ENCODE measurements at places on chromosomes 12 and 14. TPM values are rescaled to one million over a fixed set of nuclear protein-coding genes. Genes with fewer than 3 reads are reported as not detected.

Gene NTF3
- total RNA-seq: 1.1 TPM

GRCh38 chr12:82805812-82806497 is 119.2 kb downstream of the TMTC2 start:
- no peak for DNase-seq

Gene KRT3
- total RNA-seq: not detected

DNA sequence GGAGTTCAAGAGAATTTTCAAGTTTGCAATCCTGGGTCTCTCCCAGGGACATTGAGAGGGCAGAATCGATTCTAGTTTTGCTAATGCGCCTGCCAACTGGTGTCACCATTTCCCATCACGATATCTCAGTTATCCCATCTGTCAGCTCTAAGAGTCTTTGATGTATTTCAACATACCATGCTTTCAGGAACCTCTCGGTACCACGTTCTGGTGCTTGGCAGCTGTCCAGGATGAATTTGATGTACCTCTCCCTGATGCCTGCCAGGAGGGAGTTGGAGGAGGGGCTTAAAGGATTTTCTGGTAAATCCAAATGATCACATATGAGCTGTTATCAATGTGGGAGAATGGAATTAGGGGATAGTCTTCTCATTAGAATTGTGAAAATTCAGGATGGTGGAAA is 332.5 kb downstream of the RGS6 start:
- no peak for DNase-seq

DNA sequence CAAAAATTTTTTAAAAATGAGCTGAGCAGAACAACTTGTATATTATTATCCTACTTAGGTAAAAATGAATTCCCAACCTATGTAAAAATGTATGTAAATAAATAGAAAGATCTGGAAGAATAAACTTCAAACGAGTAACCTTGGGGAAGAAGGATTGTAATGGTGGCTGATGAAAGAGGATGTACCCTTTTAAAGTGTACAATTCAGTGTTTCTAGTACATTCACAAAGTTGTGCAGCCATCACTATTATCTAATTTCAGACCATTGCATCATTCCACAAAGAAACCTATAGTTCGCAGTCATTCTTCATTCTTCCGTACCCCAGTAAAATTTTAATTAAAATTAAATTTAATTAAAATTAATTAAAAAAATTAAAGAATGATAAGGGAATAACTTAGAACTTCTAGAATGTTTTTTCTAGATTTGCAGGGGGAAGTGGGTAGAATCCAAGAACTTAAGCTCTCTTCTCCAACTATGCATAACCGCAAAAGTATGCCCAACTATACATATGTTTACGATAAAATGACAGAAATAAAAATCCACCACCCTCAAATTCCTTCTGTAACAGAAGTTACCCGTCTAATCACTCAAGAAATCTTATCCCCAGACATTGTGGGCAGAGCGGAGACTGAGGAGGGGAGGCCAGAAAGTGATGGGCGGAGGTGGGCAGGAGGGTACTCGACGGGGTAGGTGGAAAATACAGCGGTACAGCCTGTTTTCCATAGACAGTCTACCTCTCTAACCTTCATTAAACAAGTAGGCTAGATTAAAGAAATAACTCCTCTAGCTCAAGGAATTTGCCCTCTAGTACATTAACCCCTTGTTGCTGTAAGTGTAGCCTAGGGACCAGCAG is 921 bp downstream of the DEPDC4 start:
- no peak for DNase-seq

DNA sequence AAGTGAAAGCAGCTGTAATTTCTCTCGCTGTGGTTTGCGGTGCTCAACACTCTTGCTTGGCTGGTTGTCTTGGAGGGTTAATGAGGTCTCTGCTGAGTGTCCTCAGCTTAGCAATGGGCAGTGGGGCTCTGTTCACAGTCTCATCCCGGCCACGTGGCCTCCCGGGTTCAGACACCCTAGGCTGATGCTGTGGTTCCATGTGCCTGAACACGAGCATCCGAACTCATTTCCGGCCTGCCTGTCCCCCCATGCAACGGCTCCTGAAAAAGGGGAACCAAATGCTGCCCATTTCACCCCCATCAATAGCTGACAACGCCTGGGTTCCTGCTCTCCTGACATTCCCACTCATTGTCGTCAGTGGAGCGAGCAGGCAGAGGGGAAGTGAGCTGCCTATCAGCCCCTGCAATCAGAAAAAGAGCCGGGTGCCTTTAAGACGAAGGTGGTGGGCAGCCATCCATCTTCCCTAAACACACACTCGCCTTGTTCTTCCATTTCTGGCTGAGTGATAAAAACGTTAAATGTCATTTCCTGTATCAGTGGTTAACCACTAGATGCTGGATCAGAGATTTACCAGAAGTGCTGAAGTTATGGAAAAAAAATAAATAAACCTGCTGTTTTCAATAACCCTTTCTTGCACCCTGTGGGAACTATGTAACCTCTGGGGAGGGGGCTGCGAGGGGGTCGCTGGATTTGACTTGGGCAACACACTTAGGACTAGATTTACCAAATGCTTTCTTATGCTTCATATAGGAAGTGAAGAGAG is 60.3 kb upstream of the BCL2L14 start:
- no peak for DNase-seq

- no peak for DNase-seq
These were observed 22.2 kb downstream of the RASAL1 start for GRCh38 chr12:113113397-113113796.

Measured in osteocyte (in vitro differentiated cells).